ENCODE measurements at places on chromosomes 4 and X.

DNA sequence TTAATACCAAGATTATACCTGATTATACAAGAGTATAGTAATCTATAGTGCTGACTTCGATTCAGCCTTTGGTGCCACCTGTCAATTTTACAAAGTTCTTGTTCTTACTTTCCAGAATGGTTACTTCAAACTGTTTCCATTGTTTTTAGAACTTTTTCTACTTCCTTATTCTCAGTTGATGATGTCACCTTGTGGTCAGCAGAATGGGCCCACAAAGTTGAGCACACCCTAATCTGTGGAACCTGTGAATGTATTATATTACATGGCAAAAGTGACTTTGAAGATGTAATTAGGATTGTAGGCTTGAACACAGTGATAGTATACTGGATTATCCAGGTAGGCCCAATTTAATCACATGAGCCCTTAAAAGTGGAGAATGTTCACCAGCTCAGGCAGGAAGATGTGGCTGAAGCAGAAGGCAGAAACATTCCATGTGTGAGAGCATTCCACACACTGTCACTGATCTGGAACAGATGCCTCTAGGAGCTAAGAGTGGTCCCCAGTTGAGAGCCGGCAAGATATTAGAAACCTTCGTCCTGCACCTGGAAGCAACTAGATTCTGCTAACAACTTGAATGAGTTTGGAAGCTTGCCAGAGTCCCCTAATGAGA, 6.3 kb upstream of the SGMS2 start:
- DNase-seq: peak; percentile 25

DNA sequence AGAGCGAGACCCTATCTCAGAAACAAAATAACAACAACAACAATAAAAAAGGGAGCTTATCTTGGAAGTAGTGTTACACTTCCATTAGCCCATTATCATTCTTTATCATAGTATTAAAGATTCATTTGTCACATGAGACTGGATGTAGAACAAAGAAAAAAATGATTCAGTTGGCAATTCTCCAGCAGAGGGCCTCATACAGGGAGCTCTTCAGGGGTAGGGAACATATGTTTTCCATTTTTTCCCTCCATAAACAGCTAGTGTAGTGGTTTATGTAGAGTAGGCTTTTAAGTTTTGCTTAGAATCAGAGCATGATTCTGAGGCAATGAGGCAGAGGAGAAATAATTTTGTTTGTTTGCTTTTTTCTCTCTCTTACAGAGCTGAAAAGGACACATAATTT, 5.8 kb downstream of the CPE start:
- DNase-seq: no peak

DNA sequence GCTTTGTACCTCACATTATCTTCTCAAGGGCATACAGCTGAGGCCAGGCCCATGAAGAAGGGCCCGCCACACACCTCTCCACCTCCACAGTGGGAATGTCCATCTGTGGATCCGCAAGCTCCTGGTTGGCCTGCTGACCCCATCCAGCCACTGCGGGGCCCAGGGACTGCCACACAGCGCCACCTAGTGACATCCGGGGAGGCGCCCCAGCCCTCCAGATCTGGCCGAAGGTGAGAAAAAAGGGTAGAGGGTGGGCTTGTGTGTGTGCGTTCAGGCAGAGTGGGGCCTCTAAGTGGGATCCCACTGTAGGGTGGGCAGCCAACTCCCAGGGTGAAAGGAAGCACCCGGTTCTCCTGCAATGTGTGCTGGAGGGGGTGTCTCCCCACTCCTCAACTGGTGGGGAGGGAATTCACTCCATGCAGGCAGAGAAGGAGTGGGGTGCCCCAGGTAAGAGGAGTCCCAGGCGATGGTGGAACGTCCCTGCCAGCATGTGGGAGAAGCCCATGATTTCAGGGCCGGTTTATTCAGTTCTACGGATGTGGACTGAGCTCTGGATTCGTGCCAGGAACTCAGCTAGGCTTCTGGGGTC, 117.3 kb downstream of the ENPP6 start:
- DNase-seq: peak; percentile 48

- no peak for DNase-seq
These were observed 619.7 kb downstream of the MID1IP1 start for GRCh38 chrX:39421006-39421405.

- peak; percentile 17 for DNase-seq
These were observed 81.8 kb downstream of the F11 start for GRCh38 chr4:186347743-186348142.

- no peak for DNase-seq
These were observed 2313.8 kb downstream of the ARAP2 start for GRCh38 chr4:33930497-33930896.

DNA sequence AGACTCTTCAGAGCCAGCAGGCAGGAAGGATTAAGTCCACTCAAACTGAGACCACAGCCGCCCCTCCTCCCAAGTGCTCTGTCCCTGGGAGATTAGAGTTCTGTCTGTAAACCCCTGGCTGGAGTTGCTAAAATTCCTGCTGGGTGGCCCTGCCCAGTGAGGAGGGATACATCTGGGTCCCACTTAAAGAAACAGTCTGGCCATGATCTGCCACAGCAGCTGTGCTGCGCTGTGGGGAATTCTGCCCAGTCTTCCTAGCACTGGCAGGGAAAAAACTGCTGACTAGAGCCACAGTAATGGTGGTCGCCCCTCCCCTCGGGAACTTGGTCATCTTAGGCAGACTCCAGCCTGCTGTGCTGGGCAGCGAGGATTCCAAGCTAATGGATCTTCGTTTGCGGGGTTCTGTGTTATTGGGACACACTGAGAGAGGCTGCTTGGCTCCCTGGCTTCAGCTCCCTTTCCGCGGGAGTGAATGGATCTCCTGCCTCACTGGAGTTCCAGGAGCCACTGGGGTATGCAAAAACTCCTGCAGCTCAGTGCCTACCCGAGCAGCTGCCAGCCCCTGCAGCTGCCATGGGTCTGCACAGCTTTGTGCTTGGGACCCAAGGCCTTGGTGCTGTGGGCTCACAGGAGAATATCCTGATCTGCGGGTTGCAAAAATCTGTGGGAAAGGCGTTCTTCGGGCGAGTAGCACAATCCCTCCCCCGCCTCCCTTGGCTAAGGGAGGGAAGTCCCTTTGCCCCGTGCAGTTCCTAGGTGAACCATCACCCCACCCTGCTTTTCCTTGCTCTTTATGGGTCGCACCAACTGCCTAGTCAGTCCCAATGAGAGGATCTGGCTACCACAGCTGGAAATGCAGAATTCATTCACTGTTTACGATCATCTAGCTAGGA, 15.7 kb downstream of the ZXDB start:
- no peak for DNase-seq

GRCh38 chr4:88788424-88788823, 90.8 kb upstream of the NAP1L5 start:
- DNase-seq: no peak

- peak; percentile 56 for DNase-seq
These were observed 2.0 kb upstream of the THAP9 start for GRCh38 chr4:82898322-82899243.

DNA sequence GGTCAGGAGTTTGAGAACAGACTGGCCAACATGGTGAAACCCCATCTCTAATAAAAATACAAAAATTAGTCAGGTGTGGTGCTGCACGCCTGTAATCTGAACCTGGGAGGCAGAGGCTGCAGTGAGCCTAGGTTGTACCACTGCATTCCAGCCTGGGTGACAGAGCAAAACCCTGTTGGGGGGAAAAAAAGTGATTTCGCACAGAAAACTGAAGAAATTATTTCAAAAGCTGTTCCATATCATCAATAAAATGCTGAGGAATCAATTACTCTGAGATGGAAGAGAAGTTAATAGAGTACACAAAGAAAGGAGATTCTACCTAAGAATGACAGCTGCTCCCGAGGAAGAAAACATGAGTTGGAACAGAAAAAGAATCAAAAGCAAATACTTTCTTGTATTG, 95.9 kb downstream of the PDGFC start:
- DNase-seq: no peak

DNA sequence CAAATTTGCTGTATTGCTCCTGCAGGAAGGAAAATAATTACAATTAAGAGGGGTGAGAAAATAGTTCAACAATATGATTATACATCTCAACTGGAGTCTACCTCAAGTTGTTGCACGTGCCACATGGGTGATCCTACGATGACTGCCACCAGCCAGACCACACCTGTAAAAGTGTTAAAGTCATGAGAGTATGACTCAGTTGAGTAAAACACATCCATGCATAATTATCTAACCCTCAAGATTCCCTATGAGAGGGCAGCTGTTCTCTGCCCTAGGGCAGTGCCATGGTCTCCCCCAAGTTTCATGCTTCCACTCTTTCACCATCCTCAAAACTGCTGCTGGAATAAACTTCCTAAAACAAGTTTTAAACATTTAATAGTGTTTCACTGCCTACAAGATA, 44.1 kb downstream of the QRFPR start:
- no peak for DNase-seq

- DNase-seq: no peak
These were observed 25.3 kb upstream of the RAB28 start for GRCh38 chr4:13509442-13509841.

DNA sequence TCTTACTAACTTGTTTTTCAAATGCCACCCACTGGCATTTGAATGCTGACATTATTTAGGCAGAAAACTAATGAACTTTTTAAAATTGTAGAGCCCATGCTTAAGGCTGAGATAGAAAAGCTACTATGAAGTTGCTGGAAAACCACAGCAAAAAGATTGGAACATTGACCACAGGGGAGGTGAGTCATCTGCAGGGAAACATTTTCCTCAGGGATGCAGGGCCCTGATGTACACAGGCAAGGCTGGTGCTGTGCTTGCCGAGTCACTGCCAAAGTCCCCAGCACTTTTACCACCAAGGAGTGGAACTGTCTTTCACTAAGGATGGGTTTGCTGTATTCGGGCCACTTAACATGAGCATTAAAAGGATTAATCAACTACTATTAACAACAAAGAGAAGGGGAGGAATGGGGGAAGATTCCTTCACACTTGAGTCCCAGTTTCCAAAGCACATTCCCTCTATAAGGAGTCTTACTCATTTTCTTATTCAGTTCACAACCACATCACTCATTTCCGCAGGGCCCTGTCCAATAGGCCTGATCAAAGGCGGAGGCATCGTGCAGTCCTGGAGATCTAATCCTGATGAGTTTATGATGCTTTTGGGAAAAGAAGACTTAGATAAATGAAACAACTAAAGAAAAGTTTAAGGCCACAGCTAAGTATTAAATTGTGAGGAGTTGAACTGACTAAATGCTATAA, 202.9 kb upstream of the NPY2R start:
- no peak for DNase-seq

GRCh38 chrX:16063921-16064320, 59.4 kb upstream of the GRPR start:
- DNase-seq: no peak

All from thyroid gland (tissue), 4 donors.